ENCODE measurements at places on chromosomes 2 and 18.

- DNase-seq: no peak
Observed at GRCh38 chr2:216392945-216393840, 19.1 kb upstream of the SMARCAL1 start.

DNA sequence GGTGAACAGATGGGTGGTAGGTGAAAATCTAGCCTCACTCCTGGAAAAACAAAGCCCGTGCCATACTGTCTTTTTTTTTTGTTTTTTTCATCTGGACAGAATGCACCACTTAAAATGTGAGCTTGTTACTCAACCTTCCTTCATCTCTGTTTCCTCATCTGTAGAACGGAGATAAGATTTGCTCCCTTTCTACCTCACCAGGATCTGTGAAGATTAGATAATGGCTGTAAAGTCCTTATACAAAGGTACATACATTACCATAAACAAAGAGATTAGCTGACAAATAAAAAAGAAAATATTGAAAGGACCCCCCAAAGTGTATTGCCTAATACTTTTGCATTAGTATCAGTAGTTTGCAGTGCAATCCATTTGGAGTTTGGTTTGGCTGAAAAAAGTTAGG is 75.4 kb upstream of the ZEB2 start:
- DNase-seq: no peak

GRCh38 chr2:229409751-229410181 is 138.7 kb upstream of the PID1 start:
- peak; percentile 48 for DNase-seq

DNA sequence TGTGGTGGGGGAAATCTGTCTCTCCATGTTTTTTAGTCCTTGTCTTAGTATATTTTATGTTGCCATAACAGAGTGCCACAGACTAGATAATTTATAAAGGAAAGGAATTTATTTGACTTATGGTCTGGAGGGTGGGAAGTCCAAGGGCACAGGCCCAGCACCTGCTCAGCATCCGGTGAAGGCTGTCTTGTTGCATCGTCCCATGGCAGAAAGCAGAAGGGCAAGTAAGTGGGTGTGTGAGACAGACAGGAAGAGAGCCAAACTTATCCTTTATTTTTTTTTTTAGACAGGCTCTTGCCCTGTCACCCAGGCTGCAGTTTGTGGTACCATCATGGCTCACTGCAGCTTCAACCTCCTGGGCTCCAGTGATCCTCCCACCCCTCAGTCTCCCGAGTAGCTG is 98.1 kb downstream of the HS1BP3 start:
- DNase-seq: no peak

DNA sequence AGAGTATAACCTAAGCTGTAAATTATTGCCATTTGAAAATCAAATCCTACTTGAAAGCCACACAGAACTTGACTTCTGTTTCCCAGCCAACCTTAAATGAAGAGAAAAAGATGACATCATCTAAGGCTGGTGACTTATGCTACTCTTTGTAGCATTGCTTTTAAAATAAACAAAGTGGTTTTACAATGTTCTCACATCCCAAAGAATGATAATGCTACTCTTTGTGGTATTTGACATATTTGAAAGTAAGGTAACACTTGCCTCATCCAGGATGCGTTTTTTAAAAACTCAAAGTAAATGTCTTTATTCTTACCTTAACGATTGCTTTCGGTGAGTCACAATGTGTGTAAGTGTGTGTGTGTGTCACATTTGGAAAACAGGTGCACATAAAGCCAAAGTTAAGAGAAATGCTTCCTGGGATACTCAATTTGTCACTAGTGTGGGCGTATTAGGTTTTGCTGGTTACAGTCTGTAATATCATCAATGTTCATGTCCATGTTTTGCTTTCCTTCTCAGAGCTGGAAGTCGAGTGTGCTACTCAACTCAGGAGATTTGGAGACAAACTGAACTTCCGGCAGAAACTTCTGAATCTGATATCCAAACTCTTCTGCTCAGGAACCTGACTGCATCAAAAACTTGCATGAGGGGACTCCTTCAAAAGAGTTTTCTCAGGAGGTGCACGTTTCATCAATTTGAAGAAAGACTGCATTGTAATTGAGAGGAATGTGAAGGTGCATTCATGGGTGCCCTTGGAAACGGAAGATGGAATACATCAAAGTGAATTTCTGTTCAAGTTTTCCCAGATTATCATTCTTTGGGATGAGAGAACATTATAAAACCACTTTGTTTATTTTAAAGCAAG is 2.6 kb downstream of the PMAIP1 start:
- DNase-seq: no peak

DNA sequence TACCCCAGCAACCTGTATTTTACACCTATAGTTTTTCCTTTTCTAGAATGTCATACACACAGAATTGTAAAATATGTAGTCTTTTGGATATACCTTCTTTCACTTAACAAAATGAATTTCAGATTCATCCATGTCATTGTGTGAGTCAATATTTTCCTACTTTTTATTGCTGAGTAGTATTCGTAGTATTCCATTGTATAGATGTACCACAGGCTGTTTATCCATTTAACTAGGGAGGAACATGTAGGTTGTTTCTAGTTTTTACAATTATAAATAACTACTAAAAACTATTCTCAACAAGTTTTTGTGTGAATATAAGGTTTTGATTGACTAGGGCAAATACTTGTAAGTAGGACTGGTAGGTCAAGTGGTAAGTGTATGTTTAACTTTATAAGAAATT is 187.4 kb downstream of the ACOXL start:
- DNase-seq: no peak

GRCh38 chr18:72436401-72436800 is 107.7 kb downstream of the CBLN2 start:
- DNase-seq: no peak

GRCh38 chr2:149360106-149360505 is 29.7 kb downstream of the LYPD6 start:
- DNase-seq: no peak

DNA sequence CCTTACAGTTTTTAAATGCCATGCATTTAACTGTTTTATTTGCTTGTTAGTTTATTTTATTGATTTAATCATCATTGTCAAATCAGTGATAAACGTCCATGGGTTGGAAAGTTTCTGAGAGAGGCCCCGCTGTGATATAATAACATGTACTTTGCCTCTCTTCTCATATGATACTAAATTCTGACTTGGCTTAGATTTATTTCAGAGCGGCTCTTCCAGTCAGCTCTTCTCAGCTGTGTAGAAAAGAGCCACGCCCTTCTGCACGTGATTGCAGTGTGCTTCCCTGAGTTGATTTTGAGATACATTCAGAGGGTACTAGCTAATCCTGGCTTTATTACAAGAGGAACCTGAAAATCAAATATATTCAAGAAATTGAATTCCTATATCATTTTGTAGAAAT is 218.6 kb downstream of the KCNE4 start:
- no peak for DNase-seq

DNA sequence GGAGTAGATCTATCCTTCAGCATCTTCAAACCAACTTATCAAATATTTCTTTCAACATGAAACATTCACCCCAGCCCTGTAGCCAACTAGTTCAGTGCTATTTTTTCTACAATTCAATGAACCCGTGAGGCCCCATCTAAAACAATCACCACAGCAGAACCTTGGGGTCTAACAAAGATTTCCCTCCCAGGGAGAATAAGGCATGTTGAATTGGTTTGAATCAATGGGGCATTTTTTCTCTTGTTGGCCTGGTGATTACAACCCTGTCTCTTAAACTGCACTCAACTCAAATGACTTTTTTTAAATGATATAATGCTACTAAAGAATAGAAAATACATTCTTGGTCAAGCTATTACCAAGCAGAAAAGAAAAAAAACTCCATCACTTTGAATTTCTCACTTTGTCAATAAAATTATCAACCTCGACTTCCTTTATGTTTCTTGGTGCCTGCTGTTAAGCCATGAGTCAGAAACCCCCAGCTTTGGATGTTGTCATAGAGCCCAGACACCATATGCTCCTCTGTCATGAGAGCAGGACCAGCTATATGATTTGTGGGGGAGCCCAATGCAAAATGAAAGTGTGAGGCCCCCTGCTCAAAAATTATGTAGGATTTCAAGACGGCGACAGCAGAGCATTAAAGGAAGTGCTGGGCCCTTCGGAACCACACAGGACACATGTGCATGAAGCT is 282.4 kb downstream of the MEIS1 start:
- DNase-seq: no peak

- no peak for DNase-seq
Observed at GRCh38 chr2:95025406-95026319, at the start of gene MAL. MAL (plus strand) TSS chr2:95025708; CDS start chr2:95025793, 85 bp downstream.

GRCh38 chr2:176171351-176172006 is 14.4 kb downstream of the HOXD3 start:
- DNase-seq: no peak

GRCh38 chr2:117853873-117854272 is 39.4 kb downstream of the DDX18 start:
- DNase-seq: no peak

DNA sequence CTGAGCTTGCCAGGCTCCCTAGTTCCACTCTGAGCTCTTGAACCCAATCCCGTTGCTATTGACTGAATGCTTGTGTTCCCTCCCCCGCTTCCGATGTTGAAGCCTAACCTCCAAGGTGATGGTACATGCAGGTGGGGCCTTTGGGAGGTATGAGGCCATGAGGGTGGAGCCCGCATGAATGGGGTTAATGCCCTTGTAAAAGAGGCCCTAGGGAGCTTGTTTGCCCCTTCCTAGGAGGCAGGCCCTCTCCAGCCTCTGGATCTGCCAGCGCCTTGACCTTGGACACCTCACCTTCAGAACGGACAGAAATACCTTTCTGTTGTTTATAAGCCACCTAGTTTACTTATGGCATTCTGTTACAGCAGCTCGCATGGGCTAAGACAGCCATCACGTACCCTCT is 71.6 kb downstream of the TFCP2L1 start:
- DNase-seq: no peak

- DNase-seq: no peak
Observed at GRCh38 chr18:75218065-75218923, 7.7 kb downstream of the TSHZ1 start.

DNA sequence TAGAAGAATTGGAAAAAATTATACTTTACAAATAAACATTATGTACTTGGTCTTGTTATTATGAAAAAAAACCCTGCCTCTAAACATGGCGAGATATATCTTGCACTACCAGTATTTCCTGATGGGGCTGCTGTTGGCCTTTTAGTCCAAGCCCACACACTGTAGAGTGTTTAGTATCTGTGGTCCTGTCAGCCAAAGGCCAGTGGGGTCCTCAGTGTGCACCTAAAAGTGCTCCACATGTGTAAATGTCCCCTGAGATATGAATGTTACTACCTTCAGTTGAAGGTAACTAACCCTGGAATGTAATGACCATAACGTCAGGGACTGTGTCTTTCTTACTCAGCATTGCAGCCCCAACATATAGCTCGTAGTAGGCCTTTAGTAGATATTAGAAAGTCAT is 71.1 kb upstream of the HK2 start:
- no peak for DNase-seq

DNA sequence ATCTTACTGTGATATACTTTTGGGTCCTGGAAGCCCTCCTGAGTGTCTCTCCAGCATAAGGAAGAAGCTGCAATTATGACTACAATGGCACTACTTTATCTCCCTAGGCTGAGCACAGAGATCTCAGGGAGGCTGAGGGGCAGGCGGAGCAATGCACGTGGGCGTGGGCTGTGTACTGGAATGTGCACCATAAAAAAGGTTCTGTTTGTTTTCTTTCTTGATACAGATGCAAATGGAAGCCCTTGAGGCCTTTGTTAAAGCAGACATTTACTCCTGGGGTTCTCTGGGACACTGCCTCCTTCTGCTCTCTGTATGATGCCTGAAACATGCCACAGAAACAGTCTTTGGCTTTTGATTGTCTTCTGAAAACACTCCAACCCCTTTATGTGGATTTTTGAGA is 79.1 kb upstream of the DLX2 start:
- no peak for DNase-seq

- no peak for DNase-seq
Observed at GRCh38 chr2:104408266-104408665, 445.6 kb upstream of the POU3F3 start.

GRCh38 chr2:173427887-173428668 is 73.4 kb downstream of the CDCA7 start:
- no peak for DNase-seq

DNA sequence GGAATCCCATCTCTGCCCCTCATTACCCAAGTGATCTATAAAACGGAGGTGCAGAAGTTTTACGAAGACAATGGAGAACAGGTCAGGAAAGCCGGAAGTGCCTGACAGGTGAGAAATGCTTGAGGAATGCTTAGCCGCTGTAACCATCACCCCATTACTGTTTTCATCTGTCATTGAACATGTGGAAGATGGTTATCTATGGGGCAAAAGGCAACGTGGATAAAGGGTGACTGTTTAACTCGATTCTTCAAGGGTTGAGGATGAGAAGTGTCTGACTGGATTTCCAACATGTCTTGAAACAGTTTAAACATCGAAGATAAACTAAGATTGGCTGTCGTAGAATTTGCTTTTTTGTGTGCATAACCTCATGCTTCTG is 17.3 kb downstream of the HK2 start:
- DNase-seq: no peak

DNA sequence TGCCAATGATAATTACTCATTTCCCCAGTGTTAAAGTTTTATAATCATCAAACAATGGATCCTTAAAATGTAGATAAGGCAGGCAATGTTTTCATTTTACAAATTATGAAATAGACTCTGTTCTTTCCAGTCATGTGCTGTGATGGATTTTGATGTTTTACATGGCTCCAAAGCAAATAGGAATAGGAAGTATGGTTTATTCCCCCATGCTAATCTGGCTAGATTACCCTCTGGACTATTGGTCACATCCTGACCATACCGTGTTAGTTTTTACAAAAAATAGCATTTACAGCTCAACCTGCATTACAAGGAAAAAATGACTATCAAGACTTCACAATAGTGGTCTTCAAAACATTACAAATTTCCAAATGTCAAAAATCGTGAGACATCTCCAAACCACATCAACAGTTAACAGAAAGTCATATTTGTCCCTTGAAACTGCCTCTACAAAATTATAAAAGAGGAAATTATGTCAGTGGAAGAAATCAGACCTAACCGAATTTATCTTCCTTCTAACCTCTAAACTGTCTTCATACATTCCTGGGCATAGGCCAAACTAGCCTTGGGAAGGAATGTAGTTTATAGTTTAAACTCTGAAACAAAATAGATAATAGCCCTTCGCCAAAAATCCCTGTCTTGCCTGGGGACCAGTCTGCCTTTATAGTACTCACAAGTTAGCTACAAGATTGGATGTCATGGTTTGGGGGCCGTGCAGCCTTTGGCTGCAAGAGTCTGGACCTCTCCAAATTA is 1941.2 kb upstream of the CELF4 start:
- no peak for DNase-seq

DNA sequence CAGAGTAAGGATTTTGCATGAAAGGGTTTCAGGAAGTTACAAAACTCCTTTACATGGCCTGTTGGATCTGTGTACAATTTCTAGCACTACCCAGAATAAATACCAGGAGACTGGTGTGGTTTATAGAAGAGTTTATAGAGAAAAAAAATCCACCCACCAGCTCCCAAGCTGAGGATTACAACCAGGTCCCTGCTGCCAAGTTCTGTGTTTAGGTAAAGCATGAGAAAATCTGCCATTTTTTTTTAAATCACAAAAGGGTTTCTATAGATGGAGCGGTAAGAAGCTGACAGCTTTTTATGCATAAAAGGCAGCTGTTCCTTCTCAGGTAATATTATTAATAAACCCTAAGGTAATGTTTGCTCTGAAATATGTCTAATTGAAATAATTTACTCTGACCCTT is 545.4 kb upstream of the ZEB2 start:
- DNase-seq: no peak

GRCh38 chr2:11631462-11631861 is 38.5 kb downstream of the NTSR2 start:
- DNase-seq: no peak

- no peak for DNase-seq
Observed at GRCh38 chr18:49335677-49336076, 124.8 kb downstream of the DYM start.

All from HS-5 (cell line).